ENCODE measurements at places on chromosomes 3 and 15.
A peak's percentile ranks its signal among the peaks of the same experiment; 100 is the strongest.

DNA sequence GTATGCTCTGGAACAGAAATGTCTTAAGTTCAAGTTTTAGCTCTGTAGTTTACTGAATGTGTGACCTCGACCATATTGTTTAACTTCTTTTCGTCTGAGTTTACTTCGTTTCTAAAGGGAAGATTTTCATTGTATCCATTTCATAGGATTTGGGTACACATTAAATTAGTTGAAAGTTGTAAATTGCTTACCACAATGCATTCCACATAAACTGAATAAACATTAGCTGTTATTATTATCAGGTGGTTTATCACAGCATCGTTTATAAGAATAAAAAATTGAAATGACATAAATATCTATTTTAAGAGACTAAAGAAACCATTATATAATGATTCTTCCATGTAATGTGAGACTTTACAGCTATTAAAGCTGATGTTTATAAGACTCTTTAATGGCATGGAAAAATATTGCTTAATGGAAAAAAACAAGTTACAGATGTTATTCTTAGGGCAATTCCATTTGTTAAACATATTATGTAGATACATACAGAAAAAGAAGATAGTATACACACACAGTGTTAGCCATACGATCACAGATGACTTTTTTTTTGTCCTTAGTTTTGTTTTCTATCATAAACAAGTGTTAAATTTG lies 342.3 kb upstream of the SGO1 start:
- peak; percentile 10 for DNase-seq

DNA sequence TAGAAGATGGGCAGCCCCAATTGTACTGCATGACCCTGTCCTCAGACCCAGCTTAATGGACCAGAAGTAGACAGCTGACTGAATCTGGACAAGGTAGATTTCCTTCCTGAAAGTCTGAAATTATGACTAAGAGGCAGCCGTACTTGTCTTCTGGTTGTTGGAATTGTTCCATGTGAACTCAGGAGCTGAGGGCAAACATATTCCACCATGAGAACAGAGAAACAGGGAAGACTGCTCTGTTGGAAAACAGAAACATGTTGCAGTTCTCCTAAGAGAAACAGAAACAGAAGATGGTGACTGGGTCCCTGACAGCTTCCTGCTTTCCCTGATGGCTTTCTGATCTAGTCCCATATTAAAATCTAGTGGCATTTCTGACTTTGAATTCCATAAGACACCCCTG lies 24.1 kb downstream of the POPDC2 start:
- DNase-seq = no peak

- DNase-seq = no peak
Observed at GRCh38 chr3:171950373-171950772, 89.0 kb upstream of the FNDC3B start.

GRCh38 chr15:77821188-77821958 lies 188.7 kb upstream of the LINGO1 start:
- DNase-seq = no peak

DNA sequence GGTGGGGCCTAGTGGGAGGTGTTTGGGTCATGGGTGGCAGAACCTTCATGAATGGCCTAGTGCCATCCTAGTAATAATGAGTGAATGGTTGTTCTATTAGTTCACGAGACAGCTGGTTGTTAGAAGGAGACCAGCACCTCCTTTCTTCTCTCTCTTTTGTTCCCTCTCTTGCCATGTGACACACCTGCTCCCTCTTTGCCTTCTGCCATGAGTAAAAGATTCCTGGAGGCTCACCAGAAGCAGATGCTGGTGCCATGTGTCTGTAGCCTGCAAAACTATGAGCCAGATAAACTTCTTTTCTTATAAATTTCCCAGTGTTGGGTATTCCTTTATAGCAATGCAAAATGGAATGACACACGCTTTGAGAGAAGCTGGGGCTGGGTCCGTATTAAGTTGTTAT lies 89.0 kb upstream of the SLC4A7 start:
- no peak for DNase-seq

- no peak for DNase-seq
Observed at GRCh38 chr3:196378146-196378841, 40.1 kb upstream of the TM4SF19 start.

DNA sequence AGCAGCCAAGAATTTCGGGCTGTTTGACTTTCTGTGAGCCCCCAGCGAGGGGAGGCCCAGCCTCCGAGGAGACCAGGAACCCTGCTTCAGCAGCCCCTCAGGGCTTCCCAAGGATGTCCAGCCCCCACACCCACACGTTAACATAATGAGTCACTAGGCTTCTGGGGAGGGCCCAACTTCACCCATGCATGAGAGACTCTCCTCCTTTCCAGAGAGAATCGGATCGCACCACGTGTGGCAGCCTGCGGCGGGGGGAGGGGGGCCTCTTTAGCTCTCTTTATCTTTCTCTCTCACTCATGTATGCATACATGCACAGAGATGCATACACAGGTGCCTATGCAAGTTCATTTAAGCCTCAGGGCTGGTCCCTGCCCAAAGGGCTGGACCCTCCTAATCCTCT lies 3.1 kb upstream of the AP2M1 start:
- no peak for DNase-seq

DNA sequence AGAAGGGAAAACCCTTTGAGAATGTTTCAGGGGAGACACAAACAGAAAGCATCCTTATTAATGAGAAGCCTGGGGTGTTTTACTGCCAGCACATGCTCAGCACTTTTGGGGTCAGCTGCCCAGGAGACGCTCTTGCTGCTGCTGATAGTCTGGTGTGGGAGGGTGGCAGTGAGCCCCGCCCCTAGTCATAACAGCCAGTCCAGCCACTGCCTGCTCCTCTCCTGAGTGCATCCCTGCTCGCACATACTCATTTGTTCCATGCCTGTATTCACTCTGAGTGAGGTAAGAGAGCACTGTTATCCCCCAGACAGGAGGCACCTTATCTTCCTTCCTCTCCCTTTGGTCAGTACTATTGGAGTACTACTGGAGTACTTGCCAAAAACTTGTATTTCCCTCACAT lies 101.3 kb downstream of the ETFA start:
- DNase-seq = no peak

DNA sequence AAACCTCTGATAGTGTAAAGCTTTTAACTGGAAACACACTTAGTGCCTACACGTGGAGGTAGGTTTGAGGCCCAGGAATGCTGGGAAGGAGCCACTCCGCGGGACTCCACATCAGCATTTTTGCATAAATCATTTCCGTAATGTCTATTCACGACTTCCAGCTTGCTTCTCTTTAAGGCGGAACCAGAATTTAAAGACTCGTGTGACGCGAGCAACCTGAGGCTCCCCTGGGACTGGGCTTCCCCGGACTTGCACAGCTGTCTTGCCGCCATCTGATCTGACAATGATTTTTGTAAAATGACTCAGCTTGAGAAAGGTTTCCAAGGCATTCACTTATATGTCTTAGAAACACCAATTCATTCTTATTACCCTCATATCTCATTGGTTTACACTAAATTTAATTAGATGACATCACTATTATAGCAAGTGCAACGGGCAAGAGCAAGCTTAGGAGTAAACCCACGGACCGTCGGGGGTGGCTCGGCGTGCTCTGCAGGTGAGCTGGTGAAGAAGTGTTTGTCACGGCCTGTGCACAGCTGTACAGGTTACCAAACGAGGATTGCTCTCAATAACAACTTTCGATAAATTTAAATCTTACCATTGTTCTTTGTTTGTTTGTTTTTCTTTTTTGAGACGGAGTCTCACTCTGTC lies 95.2 kb downstream of the CHSY1 start:
- DNase-seq = peak; percentile 59

DNA sequence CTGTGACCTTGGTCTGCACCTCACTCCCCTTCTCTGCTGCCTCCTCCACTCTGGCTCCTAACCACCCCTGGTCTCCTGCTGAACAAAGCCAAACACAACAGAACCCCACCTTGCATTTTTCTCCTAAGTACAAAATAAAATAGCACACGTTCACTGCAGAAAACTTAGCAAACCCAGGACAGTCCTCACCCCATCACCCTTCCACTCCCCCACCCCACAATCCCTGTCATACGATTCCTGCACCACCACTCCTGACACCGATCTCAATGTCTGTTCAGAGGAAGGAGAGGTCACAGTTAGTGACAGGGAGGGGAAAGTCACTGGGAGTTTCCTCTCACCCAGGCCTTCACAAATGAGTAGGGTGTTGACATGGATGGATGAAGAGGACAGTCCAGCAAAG lies 4.2 kb downstream of the VPS33B start:
- no peak for DNase-seq

DNA sequence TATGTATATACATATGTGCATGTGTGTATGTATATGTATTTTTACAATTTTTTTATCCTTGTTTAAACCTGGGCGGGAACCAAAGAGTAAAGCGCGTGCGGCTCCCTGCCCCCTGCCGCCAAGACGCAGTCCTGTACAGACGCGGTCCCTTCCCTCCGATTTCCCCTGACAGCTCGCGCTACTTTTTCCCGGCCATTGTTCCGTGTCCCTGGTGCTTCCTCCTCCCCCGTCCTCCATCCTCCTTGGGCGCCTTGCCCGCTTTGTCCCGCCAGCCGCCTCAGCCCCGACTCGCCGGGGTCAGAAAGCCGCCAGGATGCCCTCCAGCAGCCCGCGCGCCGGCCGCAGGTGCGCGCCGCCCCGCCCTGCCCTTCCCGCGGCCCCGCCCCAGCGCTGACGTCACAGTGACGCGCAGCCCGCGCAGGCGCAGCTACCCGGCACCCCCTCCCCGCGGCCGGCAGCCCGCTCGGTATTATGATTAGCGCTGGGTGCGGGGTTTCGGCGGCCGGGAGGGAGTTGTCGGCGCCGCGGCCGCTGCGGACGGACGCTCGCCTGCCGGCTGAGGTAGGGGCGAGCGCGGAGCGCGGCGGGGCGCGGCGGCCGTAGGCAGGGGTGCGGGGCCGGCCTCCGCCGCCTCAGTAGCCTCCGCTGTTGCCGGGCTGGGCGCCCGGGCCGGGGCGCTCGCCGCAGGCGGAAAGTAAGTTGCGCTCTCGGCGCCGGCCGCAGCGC lies at the start of gene SNRK:
SNRK (plus strand) TSS at position 426 of the 726 bp plus-strand sequence. CDS start 16,664 bp downstream, outside the sequence.
- DNase-seq = no peak

- DNase-seq = no peak
Observed at GRCh38 chr3:33926998-33927605, 128.7 kb downstream of the PDCD6IP start.

DNA sequence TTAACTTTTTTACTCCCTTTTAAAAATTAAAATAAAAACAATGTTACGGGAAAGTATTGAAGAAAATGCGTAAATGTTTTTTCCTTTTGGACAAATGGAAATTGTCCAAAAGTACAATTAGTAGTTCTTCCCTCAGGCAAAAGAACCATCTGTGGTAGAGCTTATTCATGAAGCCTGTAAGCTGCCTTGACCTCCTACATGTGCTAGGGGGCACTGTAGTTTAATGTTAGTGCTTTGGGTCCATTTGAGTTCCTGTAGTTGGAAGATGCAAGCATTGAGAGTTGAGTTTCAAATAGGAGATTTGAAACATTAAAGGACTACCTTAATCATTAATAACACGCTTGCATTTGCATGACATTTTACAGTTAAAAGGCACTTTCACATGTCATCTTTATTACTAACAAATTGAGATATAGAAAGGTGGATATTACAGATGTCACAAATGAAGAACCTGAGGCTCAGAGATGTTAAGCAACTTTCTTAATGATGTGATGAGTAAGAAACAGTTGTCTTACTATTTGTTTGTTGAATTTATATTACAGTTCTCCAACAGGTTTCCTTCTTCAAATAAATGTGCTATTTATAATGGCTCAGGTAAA lies 1.8 kb upstream of the ZNF385D start:
- DNase-seq = peak; percentile 69
